Activated T-cell treated with anti-CD3 and anti-CD28 coated beads, Interleukin-2, amount 50 U/mL, for 4 hours (primary cell): ENCODE measurements at places on chromosomes 2 and 18. TPM values are rescaled to one million over a fixed set of nuclear protein-coding genes. Genes with fewer than 3 reads are reported as not detected.

DNA sequence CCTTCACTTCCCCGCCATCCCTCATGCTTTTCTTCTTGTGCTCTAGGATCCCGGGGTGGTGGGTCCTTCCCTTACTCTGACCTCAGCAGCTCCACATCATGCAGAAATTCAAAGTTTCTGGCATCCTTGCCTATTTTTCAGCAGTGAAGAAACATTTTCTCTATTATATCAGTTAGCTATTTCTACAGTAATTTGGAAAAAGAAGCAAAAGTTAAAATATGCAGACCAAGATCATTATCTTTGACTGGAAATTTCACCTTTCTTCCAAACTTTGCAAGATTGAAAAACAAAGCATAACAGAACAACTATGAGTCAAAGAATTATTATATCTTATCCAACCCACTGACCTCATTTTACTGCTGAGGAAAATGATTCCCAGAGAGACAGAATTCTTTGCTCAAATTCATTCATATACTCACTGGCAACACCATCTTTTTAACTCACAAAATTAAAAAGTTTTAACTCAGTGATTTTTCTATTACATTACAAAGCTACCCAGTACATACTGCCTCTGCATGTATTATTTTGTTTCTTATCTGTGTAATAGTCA is 40.5 kb downstream of the ANTXR1 start:
- DNase-seq = no peak

The MYOM1 gene
- 0.42 TPM for total RNA-seq

The MOCOS gene
- total RNA-seq = 0.34 TPM

DNA sequence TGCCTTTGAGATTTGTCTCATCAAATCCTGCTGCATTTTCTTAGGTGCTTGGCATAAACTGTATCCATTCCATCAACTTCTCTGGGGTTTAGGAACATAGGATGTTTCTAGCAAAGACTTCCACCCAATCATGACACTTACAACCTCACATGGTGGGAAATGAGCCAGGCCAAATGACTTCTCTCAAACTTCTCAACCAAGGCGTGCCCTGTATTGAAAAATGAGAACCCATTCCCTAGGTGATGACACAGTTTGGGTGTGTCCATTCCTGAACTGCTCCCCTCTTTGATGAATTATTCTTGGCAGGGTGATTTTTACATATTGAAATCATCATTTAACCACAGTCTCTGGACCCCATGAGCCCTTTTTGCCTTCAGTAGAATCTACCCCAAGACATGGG is 161.1 kb downstream of the EN1 start:
- DNase-seq = no peak

The CDK5R2 gene
- total RNA-seq = not detected

GRCh38 chr2:110871637-110872036 is 139.3 kb downstream of the ACOXL start:
- no peak for DNase-seq

The PEX13 gene
- 18.3 TPM for total RNA-seq

DNA sequence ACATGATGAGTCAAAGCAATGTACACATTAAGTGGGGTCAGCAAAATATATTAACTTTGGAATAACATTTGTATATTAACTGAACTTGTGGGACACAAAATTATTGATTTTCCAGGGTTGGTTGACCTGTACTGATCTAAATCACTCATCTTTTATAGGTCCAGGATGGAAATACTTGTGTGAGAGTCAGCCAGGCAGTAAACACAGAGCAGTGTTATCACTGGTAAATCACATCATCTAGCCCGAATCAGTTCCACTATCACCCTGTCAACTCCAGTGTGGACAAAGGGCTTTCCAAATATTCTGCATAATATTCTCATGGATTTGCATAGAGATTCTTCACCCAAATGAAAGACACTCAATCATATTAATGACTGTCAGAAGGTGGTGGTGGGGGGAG is 295.7 kb downstream of the LRP1B start:
- no peak for DNase-seq

The MATN3 gene
- not detected for total RNA-seq

GRCh38 chr2:109466674-109467575 is 146.8 kb downstream of the SEPTIN10 start:
- DNase-seq = no peak

The RMDN2 gene
- 4.3 TPM for total RNA-seq

DNA sequence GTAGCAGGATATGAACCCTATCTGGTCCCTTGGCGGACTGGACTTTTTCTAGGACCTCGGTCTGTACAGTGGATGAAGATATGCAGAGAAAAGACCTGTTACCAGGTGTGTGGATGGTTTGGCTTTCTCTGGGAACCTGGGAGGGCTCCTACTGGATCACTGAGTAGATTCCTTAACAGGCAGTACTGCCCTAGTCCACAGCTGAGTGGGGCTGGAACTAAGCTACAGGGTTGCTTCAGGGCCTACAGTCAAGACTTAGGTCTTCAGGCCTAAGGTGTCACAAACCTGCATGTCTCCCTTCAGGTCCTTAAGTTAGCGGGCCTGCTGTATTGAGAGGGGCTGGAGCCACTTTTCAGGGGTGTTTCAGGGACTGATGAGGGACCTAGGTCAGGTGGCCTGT is 42.9 kb downstream of the ORC4 start:
- no peak for DNase-seq

The CHAC2 gene
- total RNA-seq = 26.9 TPM

The CNDP1 gene
- total RNA-seq = 0.15 TPM

The PCARE gene
- total RNA-seq = not detected

The TMEM163 gene
- 0.14 TPM for total RNA-seq

- DNase-seq = no peak
Observed at GRCh38 chr2:150653351-150653750, 165.9 kb upstream of the RND3 start.

- DNase-seq = no peak
Observed at GRCh38 chr2:127093648-127094210, 13.2 kb downstream of the BIN1 start.

DNA sequence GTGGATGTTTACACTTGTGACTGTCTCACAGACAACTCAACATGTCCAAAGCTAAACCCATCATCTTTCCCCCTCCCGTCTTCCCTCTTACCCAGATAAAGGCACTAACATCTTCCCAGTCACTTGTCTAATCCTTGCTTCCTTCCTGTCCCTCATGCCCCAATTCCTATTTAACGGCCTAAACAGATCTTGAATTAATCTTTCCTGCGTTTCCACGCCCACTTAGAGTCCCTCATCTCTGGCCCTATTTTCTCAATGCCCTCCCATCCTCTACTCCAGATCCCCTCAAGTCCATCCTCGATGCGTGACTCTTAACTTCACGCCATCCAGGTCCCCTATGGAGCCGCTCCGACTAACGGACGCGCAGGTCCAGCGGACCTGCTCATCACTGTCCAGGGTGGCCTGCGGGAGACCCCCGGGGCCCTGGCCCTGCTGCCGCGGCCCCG is 682 bp upstream of the SCLY start:
- no peak for DNase-seq

The STON1 gene
- total RNA-seq = 0.76 TPM

The PLA2R1 gene
- total RNA-seq = 0.03 TPM

- no peak for DNase-seq
Observed at GRCh38 chr2:42792087-42792582, 248 bp downstream of the HAAO start.

The FOSL2 gene
- total RNA-seq = 90.4 TPM

The GAREM1 gene
- 0.11 TPM for total RNA-seq

- no peak for DNase-seq
Observed at GRCh38 chr2:204049635-204050034, 113.1 kb downstream of the ICOS start.

The PLCD4 gene
- total RNA-seq = not detected

The TMEM150A gene
- total RNA-seq = 10.5 TPM

DNA sequence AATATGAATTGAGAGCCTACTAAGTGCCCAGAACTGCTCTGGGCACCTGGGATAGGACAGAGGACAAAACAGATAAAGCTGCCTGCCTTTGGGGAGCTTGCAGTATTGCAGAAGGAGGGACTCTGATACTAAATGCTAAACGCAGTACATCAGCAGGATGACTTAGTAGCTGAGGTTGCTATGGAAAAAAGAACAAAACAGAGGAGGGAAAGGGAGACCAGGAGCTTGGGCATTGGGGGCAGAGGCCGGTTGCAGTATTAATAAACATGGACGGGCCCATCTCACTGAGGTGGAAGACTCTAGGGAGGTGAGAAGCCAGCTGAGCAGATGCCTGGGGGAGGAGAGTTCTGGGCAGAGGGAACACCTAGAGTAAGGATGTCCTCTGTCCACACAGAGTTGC is 66.1 kb upstream of the SP3 start:
- no peak for DNase-seq

DNA sequence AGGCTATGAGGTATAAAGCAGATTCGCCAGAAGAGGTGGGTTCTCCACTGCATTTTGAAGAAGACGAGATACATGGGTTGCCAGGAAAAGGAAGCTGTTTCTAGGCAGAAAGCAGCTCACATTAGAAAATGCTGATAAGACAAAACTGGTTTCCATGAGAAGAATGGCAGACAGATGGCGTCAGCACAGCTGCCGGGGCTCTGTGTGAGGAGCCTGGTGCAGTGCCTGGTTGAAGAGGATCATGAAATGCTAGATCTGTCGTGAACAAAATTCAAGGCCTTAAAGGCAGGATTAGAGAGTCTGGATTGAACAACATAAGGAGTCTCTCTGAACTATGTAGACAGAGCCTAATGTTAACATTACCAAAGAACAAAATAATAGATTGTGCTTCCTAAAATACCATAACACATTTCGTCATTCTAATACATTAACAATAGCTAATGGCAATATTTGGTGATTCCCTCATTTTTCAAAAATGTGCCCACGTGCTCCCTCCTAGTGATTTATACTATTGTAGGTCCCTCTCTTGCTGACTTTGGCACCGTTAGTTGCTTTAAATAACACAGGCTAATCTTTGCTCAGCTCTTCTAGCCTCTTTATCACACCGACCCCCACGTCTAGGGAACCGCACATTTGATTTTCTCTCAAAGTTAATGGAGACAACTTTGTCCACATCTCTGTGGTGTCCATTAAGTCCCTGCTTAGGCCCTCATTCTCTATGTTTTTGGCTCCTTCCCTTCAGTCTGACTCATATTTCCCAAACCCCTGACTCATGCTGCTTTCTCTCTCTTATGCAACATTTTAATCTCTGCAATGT is 38.2 kb downstream of the EFEMP1 start:
- no peak for DNase-seq

GRCh38 chr18:4074647-4075046 is 380.5 kb downstream of the DLGAP1 start:
- DNase-seq = no peak

DNA sequence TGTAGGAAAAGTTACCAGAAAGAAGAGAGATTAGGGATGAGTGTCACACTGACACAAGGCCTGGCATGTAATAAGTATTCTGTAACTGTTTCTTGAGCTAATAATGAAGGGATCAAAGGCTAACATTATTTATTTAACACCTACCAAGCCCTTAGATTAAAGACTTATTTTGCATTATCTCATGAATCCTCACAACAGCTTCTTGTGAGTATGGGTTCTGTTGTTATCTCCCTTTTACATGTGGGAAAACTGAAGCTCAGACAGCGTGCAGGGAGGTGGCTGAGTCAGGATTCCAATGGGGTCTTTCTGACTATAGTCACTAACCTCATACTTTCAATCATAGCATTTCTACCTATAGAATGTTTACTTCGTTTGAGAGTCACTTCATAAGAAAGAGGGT is 79.0 kb upstream of the PROKR1 start:
- no peak for DNase-seq

- no peak for DNase-seq
Observed at GRCh38 chr2:121233486-121234110, 51.4 kb downstream of the TFCP2L1 start.

DNA sequence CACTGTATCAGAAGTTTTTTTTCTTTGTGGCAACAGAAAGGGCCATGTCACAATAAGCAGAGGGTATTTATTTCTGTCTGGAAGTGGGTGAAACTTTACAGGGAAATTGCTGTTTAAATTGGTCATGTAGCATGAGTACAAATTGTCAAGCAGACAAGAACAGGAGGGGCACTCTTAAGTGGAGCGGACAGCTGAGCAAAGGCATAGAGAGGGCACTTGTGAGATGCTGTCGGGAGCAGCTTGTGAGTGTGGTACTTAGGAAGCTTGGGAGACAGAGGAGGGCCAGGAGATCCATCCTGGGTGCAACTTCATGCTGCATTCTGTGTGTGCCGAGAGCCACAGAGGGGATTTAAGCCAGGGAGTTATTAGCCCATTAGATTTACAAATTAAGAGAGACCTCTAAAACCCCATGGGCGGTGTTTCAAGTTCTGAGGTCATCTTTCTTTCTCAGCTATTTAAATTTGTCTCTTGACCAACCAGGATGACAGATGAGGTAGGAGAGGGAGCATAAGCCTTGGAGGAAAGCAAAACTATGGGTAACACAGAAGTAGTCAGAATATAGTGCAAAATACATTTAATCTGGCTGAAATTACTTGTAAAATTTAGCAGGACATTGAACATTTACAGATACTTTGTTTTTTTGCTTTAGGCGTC is 30.4 kb downstream of the INPP4A start:
- no peak for DNase-seq

DNA sequence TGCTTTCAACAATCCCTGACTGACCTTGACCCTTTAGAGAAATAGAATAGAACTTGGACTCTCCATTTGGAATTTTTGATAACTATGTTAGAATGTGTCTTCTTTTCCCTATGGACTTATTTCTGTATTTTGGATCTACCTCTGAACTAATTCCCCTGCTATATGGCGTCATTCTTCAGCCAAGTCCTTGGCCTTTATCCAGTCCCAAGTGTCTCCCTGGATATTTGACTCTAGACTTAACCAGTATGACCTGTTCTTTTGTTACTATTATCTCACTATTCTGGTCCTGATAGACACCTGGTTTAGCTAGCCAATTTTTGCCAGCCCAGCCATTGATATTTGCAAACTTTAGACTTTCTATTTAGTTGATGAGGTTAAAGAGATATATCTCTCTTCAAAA is 186.8 kb downstream of the KCNS3 start:
- DNase-seq = no peak

- DNase-seq = no peak
Observed at GRCh38 chr2:179302764-179303571, 38.3 kb upstream of the SESTD1 start.

DNA sequence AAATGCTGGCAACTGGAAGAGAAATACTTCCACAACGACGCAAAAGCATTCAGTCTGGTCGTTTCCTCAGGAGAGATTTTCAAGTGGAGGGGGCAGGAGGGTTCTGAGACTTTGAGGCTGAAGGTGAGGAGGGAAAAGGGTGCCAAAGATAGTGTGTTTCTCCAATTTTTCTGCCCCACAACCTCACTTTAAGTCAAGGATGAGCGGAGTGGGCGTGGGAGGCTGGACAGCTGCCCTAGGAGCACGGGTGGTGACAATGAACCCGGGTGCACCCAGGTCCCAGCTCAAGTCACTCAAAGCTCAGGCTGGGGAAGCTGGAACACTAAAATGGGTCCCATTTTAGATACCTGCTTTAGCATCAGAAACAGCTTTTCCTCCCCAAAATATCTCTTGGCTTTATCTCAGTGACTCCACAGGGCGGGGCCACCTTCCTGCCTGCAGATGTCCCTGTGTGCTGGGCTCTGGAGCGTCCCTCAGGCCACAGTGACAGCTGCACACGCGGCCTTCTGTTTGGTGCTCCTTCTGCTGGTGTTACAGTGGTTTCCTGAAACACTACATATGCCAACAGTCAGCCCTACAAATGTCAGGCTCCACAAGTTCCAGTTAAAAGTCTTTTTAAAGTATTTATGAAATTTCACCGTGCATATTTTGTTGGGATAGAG is 1.4 kb upstream of the MBP start:
- DNase-seq = no peak
